ENCODE measurements at places on chromosomes 3 and 15. TPM values are rescaled to one million over a fixed set of nuclear protein-coding genes. Genes with fewer than 3 reads are reported as not detected.

- no peak overlapping the region for H3K4me3 ChIP-seq
- no peak for DNase-seq
- peak overlapping the region; percentile 66 for H3K27ac ChIP-seq
- H3K36me3 ChIP-seq, result peaks cover 13% of the 10 kb centered on the region
Observed at GRCh38 chr3:138687236-138687635, 78.7 kb downstream of the FAIM start.

Gene CPLX3
- total RNA-seq, result not detected

DNA sequence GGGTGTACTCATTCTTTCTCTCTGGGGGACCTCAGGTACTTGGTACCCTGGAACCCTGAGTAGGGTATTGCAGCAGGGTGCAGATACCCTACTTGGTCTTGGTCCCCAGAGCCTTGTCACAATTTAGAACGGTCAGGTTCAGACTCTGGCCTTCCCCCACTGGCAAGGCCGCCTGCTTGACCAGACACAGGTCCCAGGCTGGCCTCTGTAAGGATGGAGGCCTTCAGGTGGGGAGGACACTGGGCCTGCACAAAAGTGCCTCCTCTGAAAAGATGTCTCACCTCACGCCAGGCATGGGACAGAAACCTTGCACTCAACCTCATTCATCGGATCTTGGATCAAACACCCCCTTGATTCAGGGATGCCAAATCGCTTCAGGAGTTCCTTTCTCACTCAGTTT is 158.4 kb downstream of the KLF13 start:
- no peaks in the 10 kb centered on the region for H3K27me3 ChIP-seq
- peak overlapping the region; percentile 86 for H3K4me3 ChIP-seq
- H3K27ac ChIP-seq, result peak overlapping the region; percentile 29
- H3K36me3 ChIP-seq, result peaks cover 26% of the 10 kb centered on the region
- H3K4me1 ChIP-seq, result peaks cover 68% of the 10 kb centered on the region

Gene CDHR4
- total RNA-seq, result 0.37 TPM

Gene CNTN4
- not detected for total RNA-seq

- DNase-seq, result no peak
- H3K27me3 ChIP-seq, result no peaks in the 10 kb centered on the region
- H3K27ac ChIP-seq, result no peak overlapping the region
- no peaks in the 10 kb centered on the region for H3K36me3 ChIP-seq
- H3K4me3 ChIP-seq, result no peak overlapping the region
- H3K4me1 ChIP-seq, result no peaks in the 10 kb centered on the region
Observed at GRCh38 chr3:18124501-18124900, 300.6 kb downstream of the SATB1 start.

GRCh38 chr3:133988631-133989161 is 41.0 kb downstream of the SLCO2A1 start:
- no peaks in the 10 kb centered on the region for H3K27me3 ChIP-seq
- no peak overlapping the region for H3K27ac ChIP-seq
- H3K4me3 ChIP-seq, result no peak overlapping the region
- no peaks in the 10 kb centered on the region for H3K4me1 ChIP-seq
- H3K36me3 ChIP-seq, result no peaks in the 10 kb centered on the region

Gene TBC1D21
- not detected for total RNA-seq

Gene CHRM5
- not detected for total RNA-seq

Gene ZNF80
- total RNA-seq, result 1.3 TPM

Gene BNC1
- not detected for total RNA-seq

DNA sequence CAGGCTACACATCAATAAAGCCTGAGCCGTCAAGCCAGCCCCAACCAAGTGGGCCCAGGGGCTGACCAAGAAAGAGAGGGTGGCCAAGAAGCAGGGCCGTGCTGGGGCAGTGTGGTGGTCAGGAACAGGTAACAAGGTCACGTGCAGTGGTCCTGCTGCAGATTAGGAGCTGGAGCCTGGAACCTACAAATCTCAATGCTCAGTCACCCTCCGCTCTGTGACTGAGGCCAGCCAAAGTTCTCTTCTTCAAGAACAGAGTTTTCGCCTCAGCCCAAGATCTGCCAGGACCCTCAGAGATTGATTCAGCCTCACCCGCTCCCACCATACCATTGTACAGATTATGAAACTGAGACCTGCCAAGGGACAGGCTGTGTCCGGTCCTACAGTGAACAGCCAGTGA is 26.9 kb downstream of the GRAMD2A start:
- H3K36me3 ChIP-seq, result no peaks in the 10 kb centered on the region
- no peak overlapping the region for H3K27ac ChIP-seq
- no peak overlapping the region for H3K4me3 ChIP-seq
- peaks cover 7% of the 10 kb centered on the region for H3K27me3 ChIP-seq

Gene SYNPR
- not detected for total RNA-seq

All from activated naive CD8-positive, alpha-beta T cell treated with anti-CD3 and anti-CD28 coated beads for 36 hours (primary cell).